NCI-H1092 (cell line): ENCODE measurements at places on chromosomes 16 and 17.

- no peak for DNase-seq
Measured at GRCh38 chr17:245611-246010, 64.2 kb upstream of the DOC2B start.

DNA sequence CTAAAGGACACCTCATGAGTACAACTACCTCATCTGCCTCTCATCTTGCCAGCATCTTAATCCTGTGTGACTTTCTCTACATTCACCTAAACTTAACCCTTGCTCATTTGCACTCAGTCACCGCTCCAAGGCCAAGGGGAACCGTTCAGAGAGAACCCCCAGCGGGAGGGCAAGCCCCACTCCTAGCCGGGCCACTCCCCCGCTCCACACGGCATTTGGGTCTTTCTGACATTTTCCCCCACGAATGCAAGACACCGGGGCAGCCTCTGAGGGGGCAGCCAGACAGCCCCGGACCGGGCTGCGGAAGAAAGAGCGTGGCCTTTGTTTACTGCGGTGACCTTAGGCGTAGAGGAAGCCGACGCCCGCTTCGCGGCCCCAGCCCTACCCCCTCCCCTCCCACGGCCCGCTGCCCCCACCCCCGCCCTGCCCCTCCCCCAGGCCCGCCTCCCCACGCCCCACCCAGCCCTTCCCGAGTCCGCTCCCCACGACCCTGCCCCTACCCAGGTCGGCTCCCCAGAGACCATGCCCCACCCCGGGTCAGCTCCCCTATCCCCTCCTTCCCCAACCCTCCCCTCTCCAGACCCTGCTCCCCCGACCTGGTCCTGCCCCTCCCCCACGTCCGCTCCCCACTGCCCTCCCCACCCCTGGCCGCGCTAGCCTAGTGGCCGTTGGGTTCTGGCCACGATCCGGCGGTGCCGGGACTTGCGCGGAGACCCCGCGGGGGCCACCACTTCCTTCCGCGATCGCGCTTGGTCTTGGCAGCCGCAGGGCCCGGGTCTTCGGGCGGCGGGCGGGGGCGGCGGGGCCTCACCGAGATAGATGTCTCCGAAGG lies 789 bp downstream of the CSNK1D start:
- DNase-seq: peak; percentile 44

GRCh38 chr17:82283208-82283749 lies 9.8 kb upstream of the CSNK1D start:
- DNase-seq: peak; percentile 41

DNA sequence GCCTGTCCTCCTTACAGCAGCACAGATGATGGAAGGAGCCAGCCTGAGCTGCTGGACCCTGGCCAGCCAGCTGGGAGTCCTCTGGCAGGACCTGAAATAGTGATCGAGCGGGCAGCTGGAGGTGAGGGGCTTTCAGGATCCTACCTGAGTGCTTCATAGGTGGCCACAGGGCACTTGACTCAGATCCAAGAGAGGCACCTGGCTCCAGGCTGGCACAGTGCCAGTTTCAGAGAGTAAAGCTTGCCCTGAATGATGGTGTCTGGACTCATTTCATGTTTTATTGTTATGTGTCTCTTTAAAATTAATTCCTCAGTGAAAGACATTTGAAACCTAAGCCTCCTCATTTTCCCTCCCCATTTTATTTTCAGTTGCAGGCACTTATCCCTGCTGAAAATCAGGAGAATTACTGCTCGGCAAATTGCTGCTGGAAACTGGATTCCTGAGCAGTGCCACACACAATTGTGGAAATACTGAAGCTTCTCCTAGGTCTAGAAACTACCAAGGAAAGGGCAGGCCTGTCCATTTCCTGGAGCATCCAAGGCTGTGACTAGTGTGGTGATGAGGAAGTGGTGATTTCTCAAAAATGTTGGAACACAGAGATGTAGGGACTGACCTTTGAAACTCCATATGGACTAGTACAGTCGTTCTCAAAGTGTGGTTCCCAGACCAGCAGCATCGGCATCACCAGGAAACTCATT lies 16.1 kb upstream of the ADAMTS18 start:
- peak; percentile 96 for DNase-seq

- DNase-seq: no peak
Measured at GRCh38 chr16:86901483-86901882, 323.1 kb downstream of the FOXL1 start.

- no peak for DNase-seq
Measured at GRCh38 chr17:45006927-45007461, 38.9 kb upstream of the C1QL1 start.

- DNase-seq: no peak
Measured at GRCh38 chr17:6868582-6868981, 37.1 kb upstream of the TEKT1 start.

- no peak for DNase-seq
Measured at GRCh38 chr17:69593351-69593715, 178.8 kb downstream of the MAP2K6 start.

DNA sequence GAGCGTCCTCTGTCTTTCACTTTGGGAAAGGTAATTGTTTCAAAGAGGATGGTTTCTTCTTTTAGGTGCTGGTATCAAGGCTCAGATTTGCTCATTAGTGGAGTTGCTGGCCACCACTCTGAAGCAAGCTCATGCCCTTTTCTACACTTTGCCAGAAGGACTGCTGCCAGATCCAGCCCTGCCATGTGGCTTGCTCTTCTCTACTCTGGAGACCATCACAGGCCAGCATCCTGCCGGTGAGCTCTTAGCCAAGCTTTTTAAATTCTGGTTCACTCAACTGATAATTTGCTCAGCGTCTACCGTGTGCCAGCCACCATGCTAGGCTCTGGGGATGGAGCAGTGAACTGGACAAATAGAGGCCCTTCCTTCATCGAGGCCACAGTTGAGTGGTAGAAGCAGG lies 4.3 kb downstream of the COG1 start:
- no peak for DNase-seq
